ENCODE measurements at places on chromosomes 5 and 9.

- no peak for DNase-seq
- no peaks in the 10 kb centered on the region for H3K4me1 ChIP-seq
- no peaks in the 10 kb centered on the region for H3K27me3 ChIP-seq
- no peak overlapping the region for H3K27ac ChIP-seq
These were observed 182.5 kb downstream of the ADGRV1 start for GRCh38 chr5:90741022-90741564.

DNA sequence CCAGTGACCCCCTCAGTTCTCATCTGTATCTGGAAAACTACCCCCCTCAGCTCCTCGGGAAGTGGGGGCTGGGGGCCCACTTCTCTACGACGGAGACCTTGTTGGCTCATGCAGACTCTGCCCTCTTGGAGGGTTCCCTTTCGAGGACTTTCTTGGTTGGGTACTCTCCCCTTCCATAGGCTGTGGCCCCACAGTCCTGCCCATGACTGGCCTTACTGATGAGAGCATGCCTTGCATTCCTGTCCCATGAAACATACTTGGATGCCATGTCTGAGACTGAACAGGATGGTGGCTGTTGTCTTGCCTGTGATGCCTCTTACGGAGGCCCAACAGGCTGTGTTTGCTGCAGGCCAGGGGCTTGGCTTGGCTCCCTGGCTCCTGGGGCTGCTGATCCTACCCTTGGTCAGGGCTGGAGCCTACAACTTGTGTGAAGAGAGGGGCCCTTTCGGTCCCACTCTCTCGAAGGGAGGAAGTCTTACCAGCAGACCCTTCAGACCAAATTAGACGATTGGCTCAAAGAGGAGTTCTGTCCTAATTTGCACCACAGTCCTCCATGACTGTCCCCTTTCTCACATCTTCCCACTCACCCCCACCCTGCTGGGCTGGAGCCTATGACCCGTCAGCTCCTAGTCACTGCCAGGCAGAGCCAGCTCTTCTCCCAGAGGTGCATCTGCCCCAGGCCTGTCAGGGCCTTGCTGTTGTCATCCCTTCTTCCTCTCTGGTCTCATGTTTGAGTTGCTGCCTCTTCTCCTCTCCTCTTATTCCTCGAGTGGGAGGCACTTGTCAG, 109.9 kb downstream of the CACNA1B start:
- H3K36me3 ChIP-seq = no peaks in the 10 kb centered on the region
- no peak overlapping the region for H3K4me3 ChIP-seq
- no peaks in the 10 kb centered on the region for H3K4me1 ChIP-seq
- H3K27ac ChIP-seq = no peak overlapping the region
- no peak for DNase-seq

DNA sequence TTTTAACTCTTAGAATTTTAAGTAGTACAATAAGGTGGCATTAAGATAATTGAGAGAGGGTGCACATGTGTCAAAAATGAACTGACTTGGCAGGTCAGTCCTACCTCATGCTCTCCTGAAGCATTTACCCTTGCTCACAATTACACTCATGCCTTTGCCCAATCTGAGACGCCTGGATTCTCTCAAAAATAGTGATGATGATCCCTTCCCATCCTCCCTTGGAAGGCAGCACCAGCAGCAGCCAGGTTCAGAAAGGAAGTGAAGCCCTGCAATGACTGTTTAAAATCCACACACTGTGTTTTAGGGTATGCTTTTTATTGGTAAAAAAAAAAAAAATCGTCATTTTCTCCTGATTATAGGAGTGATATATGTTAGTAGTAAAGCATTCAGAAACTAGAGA, 246.6 kb downstream of the PRELID2 start:
- no peaks in the 10 kb centered on the region for H3K36me3 ChIP-seq
- H3K4me1 ChIP-seq = no peaks in the 10 kb centered on the region
- DNase-seq = no peak
- no peak overlapping the region for H3K27ac ChIP-seq

- no peak overlapping the region for H3K27ac ChIP-seq
- no peak overlapping the region for H3K4me3 ChIP-seq
- no peaks in the 10 kb centered on the region for H3K27me3 ChIP-seq
- no peaks in the 10 kb centered on the region for H3K36me3 ChIP-seq
- no peak for DNase-seq
These were observed 107.4 kb downstream of the SNX18 start for GRCh38 chr5:54624805-54625568.

- H3K27ac ChIP-seq = no peak overlapping the region
- no peaks in the 10 kb centered on the region for H3K27me3 ChIP-seq
- DNase-seq = peak; percentile 36
These were observed 135.9 kb downstream of the GADD45G start for GRCh38 chr9:89740722-89741121.

DNA sequence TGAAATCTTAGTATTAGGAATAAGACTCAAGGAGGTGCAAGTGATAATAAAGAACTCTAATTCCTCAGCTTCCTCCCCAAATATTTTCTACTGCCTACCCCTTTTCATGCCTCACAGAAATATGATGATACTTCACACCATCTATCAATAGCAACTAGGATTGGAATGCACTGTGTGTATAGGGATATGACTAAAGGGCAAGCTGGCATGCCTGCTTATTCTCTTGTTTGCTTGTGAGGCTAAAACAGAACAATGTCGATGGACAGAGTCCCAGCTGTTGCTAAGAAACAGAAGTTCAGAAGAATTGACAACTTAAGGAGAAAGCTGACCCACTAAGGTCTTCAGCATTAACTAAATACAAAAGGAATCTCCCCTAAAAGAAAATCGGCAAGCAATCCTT, 9.7 kb upstream of the CHD1 start:
- no peaks in the 10 kb centered on the region for H3K36me3 ChIP-seq
- H3K4me3 ChIP-seq = no peak overlapping the region
- no peaks in the 10 kb centered on the region for H3K27me3 ChIP-seq
- H3K4me1 ChIP-seq = peaks cover 21% of the 10 kb centered on the region
- no peak for DNase-seq
- no peak overlapping the region for H3K27ac ChIP-seq

DNA sequence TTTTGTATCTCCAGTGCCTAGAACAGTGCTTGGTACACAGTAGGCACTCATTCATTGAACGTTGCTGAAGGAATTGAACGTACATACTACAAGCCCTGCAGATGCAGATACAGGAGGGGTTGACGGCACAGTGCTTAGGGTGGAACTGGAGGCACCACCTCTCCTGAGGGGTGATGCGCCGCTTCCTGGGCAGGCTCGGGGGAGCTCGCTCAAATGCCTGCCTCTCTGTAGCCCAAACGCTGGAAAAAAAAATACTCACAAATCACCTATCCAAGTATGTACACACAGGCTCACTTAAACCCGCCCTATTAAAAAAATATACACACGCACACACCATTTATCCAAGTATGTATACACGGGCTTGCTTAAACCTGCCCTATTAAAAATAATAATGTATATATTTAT, 536 bp upstream of the COMMD10 start:
- peaks cover 5% of the 10 kb centered on the region for H3K36me3 ChIP-seq
- DNase-seq = peak; percentile 8
- H3K4me1 ChIP-seq = peaks cover 18% of the 10 kb centered on the region
- H3K27me3 ChIP-seq = no peaks in the 10 kb centered on the region
- peak overlapping the region; percentile 65 for H3K4me3 ChIP-seq
- peak overlapping the region; percentile 64 for H3K27ac ChIP-seq

GRCh38 chr5:80629281-80629680, 25.2 kb upstream of the MSH3 start:
- H3K4me3 ChIP-seq = no peak overlapping the region
- no peaks in the 10 kb centered on the region for H3K36me3 ChIP-seq
- no peak overlapping the region for H3K27ac ChIP-seq
- no peak for DNase-seq

GRCh38 chr9:99249619-99250018, 27.5 kb downstream of the SEC61B start:
- H3K27ac ChIP-seq = no peak overlapping the region
- DNase-seq = no peak
- H3K4me1 ChIP-seq = peaks cover 10% of the 10 kb centered on the region
- H3K36me3 ChIP-seq = no peaks in the 10 kb centered on the region
- H3K27me3 ChIP-seq = no peaks in the 10 kb centered on the region

DNA sequence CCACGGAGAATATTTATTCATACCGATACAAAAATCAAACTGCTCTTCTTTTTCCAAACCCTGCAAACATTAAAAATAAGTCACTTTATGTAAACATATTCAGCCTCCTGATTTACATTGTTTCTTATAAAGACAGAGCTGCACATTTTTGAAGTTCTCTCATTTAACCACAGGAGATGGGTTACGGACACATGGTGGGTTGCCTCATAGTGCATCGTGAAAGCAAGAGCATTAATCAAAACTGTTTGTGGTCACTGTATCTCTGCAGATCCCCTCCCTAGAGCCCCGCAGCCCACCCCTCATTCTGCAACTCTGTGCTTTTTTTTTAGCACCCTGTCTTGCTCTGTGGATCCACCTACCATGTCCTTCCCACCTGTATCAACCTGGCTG, 43.3 kb upstream of the EQTN start:
- H3K27ac ChIP-seq = no peak overlapping the region
- H3K4me1 ChIP-seq = no peaks in the 10 kb centered on the region
- no peak overlapping the region for H3K4me3 ChIP-seq
- no peaks in the 10 kb centered on the region for H3K36me3 ChIP-seq
- H3K27me3 ChIP-seq = no peaks in the 10 kb centered on the region

- no peaks in the 10 kb centered on the region for H3K27me3 ChIP-seq
- H3K36me3 ChIP-seq = no peaks in the 10 kb centered on the region
- H3K27ac ChIP-seq = peak overlapping the region; percentile 61
- peaks cover 93% of the 10 kb centered on the region for H3K4me1 ChIP-seq
These were observed 8.3 kb downstream of the TMEM250 start for GRCh38 chr9:136110082-136111061.

All from CD8-positive, alpha-beta memory T cell (primary cell).